Mucosa of gallbladder (tissue), 1 donor: ENCODE measurements at places on chromosomes 11 and 22.

- peak; percentile 72 for DNase-seq
These were observed 30.2 kb upstream of the APOBEC3A start for GRCh38 chr22:38927033-38927781.

DNA sequence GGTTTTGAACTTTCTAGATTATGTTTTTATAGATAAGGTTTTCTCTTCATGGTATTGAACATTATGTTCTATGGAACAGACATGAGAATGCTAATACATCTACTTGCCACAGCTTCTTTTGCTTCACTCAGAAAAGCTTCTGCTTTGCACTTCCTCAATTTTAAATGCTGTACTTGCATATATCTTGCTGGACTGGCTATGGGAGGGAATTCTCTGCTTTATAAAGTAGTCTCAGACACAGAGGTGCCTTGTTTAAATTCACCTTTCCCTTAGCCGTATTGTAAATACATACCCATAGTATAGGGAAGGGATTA is 173.9 kb downstream of the DDX10 start:
- no peak for DNase-seq

DNA sequence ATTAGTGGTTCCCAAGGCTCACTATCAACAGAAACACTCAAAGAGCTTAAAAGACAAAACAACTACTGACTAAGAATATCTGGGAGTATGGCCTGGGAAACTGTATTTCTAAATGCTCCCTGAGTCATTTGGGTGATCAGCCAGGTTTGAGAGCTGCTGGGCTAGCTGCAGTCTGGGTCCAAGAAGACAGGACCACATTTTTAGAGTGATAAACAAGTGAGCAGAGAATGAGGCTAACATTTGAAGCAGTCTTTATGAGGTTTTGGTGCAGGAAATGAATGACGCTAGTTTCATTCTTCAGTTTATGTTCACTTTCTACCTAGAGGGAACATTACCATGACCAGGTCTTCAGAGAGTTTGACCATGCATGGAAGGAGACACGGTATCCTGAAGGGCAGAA is 97.7 kb downstream of the TEAD1 start:
- DNase-seq = no peak

GRCh38 chr11:75351541-75351790 is at the start of gene ARRB1:
ARRB1 (minus strand) TSS chr11:75351661; CDS start chr11:75351607, 54 bp downstream.
- DNase-seq = no peak

GRCh38 chr11:68325183-68325906 is 13.0 kb downstream of the LRP5 start:
- DNase-seq = no peak

GRCh38 chr11:46600194-46600960 is 6.6 kb upstream of the AMBRA1 start:
- DNase-seq = no peak

GRCh38 chr22:46731246-46732040 is 6.6 kb downstream of the CERK start:
- peak; percentile 68 for DNase-seq

DNA sequence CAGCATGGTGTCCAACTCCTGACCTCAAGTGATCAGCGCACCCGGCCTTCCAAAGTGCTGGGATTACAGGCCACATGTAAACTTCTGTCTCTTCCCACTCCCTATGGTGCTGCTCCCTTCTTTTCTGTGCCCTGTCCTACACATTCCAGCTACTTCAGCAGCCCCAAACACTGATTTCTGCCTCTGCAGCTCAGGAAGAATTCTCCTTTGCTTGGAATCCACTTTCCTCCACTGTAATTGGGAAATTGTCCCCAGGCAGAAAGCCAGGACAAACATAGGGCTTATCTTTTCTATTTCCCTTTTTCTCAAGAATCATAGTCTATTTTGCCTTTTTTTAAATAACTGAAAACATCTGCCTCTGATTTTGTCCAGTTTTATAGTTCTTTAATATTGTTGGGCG is 21.3 kb upstream of the DRG1 start:
- no peak for DNase-seq

GRCh38 chr11:2975594-2975993 is 16.5 kb downstream of the NAP1L4 start:
- DNase-seq = no peak

- no peak for DNase-seq
These were observed 81.0 kb upstream of the RAB1B start for GRCh38 chr11:66187453-66187852.

DNA sequence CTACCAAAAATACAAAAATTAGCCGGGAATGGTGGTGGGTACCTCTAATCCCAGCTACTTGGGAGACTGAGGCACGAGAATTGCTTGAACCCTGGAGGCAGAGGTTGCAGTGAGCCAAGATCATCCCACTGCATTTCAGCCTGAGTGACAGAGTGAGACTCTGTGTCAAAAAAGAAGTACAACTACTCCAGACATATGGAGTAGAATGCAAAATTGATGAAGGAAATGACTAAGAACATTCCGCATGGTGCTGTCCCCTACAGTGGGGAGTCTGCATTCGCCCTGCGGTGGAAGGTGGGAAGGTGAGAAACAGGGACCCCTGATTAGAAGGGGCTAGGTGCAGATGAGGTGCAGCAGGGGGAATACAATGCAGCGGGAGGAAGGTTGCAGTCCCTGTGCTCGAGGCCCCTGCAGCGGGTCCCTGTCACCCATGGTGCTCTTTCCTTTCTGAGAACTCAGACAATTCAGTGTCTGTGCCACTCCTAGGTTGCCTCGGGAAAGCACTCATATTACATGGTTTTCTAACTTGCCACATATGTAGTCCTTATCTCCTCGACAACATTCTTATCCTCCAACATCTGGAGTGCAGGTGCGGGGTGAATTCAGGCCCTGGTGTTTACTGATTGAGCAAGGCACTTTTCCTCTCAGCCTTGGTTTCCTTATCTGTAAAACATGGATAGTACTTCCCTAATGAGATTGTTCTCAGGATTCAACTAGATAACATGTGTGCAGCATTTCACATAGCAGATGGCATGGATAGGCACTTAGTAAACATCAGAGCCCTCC is 5.2 kb downstream of the POLD4 start:
- DNase-seq = no peak

- no peak for DNase-seq
These were observed 12.4 kb downstream of the SLC25A17 start for GRCh38 chr22:40806711-40807110.

DNA sequence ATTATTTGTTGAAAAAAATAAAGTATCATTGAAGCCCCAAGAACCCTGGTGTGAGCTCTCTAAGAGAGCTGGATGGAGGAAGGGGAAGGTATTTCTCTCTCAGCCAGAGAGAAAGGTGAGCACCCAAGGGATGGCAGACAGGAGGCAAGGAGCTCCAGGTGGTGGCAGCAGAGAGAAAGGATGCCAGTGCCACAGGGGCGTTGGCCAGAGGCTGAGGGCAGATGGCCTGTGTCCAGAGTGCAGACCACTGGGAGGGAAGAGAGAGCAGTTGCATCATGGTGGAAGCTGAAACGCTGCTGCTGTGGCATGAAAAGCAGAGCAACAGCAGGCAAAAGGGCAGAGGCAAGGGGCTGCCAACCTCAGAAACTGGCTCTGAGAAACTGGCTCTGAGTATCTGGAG is 8.5 kb downstream of the SPON1 start:
- DNase-seq = peak; percentile 21

DNA sequence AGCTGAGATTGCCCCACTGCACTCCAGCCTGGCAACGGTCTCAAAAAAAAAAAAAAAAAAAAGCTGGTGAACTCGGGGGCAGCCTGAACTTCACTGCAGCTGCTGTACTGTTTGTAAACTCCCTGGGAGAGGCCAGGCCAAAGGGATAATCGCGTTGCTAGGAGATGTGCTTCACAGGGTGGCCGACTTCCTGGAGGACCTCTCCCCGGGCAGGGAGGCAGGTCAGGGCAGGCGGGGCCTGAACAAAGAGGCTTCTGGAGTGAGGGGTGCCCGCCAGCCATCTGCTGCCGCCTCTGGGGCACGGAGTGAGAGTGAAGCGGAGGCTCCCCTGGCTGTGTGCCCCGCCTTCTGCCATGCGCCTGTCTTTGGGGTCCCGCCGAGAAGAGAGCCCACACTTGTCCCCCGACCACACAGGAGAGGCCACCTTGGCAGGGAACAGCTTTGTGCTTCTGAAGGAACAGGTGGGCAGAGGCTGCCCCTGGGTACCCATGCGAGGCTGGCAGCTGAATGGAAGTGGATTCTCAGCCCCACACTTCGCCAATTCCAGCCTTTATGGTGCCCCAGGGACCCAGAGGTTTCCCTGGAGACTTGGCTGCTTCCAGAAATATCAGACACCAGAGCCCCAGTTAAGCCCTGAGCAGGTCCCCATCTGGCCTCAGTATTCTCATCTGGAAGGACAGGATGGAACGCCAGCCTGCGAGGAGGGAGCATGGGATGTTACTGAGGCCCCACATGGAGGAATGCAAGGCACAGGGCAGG is 29.6 kb downstream of the TMEM184B start:
- peak; percentile 82 for DNase-seq

GRCh38 chr22:35209203-35209602 is 48.1 kb upstream of the HMGXB4 start:
- DNase-seq = no peak

- no peak for DNase-seq
These were observed 150.7 kb downstream of the ADAMTS15 start for GRCh38 chr11:130599073-130599654.

DNA sequence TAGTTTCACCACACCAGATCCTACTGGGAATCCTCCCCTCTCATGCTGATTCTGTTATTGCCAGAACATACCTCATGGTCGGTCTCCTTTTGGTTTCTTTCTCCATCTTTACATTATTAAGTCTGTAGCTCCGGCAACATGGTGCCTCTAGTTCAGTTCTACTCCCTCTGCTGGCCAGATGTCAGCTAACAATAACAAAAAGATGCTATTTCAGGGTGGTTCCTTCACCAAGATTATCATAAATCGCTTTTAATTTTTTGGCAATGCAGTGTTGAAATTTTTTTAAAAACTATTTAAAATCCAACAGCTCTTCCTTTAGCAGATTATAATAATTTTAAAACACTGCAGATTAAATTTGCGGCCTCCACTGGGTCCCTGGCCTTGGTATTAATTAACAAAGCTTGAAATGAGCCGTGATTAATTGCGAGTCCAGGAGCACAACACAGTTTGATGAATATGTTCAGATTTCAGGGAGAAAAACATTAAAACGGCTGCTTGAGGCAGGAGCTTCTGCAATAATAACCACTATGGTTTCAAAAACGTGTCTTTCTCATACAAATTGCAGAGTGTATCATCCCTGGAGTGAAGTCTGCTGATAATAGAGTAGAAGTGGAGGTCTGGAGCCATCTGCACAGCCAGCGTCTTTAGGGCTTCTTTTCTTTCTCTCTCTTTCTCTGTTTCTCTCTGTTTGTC is 492.9 kb upstream of the KIRREL3 start:
- DNase-seq = no peak

DNA sequence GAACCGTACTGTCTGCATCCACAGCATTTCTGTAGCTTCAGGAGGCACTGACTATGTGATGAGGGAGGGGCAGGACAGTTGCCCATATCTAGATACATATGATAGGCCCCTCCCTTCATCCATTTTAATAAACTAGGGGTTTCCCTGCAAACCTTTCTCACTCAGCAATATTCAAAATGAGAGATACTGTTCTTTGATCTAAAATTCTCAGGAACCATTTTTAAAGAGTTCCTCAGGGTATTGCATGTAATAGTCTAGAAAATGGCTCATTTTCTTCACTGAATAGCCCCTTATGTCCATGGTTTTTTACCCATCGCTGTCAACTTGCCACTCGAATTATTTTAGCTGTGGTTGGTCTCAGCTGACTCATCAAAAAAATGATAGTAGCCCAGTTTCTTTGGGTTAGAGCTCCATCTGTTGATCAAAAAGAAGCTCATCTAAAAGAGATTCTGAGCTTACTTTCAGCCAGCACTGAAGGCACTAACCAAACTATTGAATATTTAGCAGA is 37.0 kb upstream of the DNAJB7 start:
- DNase-seq = no peak

GRCh38 chr22:26632422-26633155 is 10.8 kb downstream of the CRYBA4 start:
- no peak for DNase-seq

- no peak for DNase-seq
These were observed 103.7 kb downstream of the VPREB1 start for GRCh38 chr22:22348127-22348814.

- DNase-seq = no peak
These were observed 12.4 kb upstream of the TMEM123 start for GRCh38 chr11:102464859-102465500.

GRCh38 chr11:10927538-10927937 is 69.7 kb upstream of the ZBED5 start:
- DNase-seq = peak; percentile 19

DNA sequence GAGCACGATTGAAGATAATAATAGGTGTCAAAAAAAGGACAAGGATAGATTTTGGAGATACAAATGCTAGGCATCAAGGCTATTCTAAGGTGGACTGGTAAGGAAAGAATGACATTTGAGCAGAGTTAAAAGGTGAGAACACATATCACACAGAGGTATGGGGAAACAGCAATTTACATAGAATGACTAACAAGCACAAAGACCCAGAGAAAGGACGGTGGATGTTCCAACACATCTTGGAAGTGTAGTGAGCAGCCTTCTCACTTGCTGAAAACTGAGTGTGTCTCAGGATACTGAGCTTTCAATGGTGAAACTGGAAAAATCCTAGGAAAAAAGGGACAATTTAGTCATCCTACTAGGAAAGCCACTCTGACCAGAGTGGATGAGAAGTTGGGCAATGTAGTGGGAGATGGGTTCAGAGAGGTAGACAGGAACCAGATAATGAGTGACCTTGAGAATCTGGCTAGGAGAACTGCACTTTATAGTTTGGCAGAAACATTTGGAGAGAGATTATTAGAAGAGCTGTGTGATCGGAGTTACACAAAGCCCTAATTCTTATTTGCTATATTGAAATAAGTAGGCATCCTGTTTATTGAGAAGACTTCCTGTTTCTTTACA is 706.0 kb downstream of the KCNA4 start:
- no peak for DNase-seq

DNA sequence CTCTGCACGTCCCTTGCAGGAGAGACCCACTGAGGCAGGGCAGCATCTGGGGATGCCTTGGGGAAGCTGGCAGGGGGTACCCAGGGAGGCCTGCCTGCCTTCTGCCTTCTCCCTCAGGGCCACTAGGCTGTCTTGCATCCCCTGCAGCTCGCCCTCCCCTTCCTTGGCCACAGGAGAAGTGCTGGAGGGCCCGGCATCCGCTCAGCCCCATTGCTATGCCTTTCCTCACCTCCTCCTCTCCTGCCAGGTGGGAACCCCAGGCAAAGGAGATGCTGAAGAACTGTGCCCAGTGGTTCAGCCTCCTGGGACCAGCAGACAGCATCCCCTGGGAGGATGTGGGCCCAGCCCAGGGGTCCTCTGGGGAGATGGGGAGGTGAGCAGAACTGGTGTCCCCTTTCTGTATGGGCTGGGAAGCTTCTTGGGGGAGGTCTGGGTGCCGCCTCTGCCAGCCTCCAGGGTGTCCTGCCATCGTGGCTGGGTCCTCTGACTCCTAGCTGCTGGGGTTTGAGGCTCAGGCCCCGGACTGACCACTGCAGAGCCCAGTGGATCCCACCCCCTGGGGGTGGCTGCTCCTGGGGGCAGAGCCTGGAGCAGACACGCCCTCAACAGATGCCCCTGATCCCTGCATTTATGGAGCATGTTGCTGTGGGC is 20.6 kb downstream of the MRGPRG start:
- no peak for DNase-seq
